ENCODE measurements at places on chromosomes 12 and 14. TPM values are rescaled to one million over a fixed set of nuclear protein-coding genes. Genes with fewer than 3 reads are reported as not detected.

DNA sequence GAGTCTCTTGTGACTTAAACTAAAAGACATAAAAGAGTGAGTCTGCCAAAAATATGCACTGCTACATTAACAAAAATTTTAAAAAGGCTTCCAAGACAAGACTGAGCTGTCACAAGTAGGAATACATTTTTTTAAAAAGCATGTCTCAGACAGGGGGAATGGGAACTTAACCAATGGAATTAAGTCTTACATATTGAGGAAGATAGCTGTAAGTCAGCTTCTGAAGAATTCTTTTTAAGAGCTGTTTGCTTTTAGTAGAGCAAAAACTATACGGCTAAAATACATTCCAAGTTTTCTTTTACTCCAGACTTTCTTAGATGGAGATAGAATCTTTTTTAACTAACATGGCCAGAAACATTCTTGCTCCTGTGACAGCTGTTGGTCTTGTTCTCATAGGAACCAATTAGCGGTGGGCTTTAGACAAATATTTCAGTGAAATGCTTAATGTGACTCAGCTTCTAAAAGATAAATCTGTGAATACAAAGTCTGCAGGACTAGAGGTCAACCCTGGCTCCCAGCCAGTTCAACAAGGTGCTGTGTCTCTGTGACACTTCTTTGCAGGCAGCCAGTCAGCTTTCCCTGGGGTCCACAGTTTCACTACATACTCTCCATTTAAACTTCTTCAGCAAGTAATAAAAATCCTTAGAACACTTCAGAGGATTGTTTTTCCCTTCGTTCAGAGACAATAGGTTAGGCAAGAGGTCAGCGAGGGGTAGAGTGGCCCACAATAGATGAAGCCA lies 187.6 kb downstream of the NAV3 start:
- DNase-seq: no peak

DNA sequence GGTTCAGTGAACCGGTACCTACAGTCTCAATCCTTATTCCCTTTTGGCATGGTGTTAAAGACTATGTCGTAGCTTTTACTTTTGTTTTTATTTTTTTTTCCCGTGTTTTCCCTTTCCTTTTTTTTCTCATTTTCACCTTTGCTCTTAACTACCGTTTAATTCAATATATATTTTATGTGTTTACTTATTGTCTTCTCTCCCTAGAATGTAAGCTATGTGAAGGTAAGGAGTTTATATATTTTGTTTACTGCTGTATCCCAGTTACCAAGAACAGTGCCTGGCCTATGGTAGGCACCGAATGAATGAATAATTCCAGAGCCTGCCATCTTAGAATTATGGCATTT lies 261 bp upstream of the MLH3 start:
- DNase-seq: no peak

DNA sequence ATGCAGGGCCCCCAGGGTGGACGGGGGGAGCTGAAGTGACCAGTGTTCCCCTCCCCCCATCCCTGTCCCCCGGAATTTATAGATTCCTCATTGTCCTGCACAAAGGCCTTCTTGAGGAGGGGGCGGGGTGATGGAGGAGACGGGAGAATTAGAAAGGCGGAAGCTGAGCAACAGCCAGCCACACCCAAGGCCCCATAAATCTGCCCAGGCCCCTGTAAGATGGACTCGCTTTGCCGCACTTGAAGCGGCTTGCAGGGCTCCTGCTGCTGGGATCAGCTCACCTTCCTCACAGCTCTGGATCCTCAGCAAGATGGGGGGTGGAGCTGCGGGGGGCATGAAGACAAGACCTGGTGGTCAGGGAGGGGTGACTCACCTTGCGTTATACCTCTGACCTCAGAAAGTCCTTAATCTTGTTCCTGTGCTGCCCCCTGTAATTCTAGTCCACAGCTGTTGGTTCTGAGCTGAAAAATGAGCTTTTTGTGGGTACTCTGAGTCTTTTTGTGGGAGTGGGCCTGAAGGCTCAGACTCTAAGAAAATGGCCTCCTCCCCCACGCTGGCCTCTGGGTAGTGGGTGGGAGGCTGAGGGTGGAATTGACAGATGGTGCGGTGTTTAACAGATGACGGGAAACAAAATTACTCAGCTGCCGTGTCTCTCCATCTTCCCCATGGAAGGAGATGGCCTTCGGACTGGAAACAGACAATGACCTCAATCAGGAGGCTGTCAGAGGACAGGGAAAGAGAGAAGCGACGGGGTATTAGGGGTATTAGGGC lies 15.8 kb upstream of the ANKRD33 start:
- no peak for DNase-seq

LRRC10 gene
- total RNA-seq: 39.3 TPM
